Caki2 (cell line): ENCODE measurements at places on chromosomes 1 and 21. TPM values are rescaled to one million over a fixed set of nuclear protein-coding genes. Genes with fewer than 3 reads are reported as not detected.

Gene LRRC39
- total RNA-seq: 0.12 TPM in 1 of 2 replicates, not detected in the other

Gene CYYR1
- total RNA-seq: not detected in 2 replicates

Gene CD5L
- total RNA-seq: not detected in 2 replicates

Gene KRTAP21-2
- not detected in 2 replicates for total RNA-seq
